ENCODE measurements at places on chromosomes 7 and 10. TPM values are rescaled to one million over a fixed set of nuclear protein-coding genes. Genes with fewer than 3 reads are reported as not detected.

The VSIR gene
- 128 TPM for total RNA-seq

The TMEM26 gene
- 0.46 TPM for total RNA-seq

The ATOH7 gene
- not detected for total RNA-seq

The CYP3A4 gene
- not detected for total RNA-seq

The CUX1 gene
- total RNA-seq, result 132 TPM

The RNF133 gene
- 1.2 TPM for total RNA-seq

The ZNF488 gene
- total RNA-seq, result 0.41 TPM

All from upper lobe of right lung (tissue), 1 donor.